Esophagus squamous epithelium (tissue), 5 donors: ENCODE measurements at places on chromosomes 12 and 14.

DNA sequence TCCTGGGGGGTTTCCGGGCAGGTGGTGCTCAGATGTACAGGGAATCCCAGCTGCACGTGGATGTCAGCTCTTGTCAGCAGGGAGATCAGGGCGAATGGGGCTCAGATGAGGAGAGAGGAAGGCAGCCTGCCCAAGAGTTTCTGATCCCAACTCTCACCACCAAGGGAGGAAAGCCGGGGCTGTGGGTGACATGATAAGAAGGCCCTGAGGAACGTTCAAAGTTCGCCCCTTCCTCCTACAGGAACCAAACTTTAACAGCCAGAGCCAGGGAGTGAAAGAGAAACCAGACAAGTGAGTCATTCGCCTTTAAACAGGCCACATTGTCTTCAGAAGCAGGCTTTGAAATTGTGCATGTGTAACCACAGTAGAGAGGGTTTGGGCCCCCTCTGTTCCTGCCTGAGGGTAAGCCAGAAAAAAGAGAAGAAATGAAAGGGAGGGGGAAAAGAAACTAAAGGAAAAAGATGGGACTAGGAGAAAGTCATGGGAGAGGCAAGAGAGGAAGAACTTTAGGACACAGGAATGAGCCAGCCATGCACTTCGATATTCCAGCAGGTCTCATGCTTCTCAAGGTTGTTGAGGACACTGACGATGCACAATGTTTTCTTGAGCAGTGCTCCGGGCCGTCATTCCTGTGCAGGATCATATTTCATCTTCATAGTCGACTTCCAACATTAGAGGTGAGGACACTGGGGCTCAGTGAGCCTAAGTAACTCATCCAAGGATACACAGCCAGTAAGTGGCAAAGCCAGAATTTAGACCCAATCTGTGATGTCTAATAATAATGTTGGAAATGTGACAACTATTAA, 691.4 kb upstream of the TBX3 start:
- DNase-seq = no peak

DNA sequence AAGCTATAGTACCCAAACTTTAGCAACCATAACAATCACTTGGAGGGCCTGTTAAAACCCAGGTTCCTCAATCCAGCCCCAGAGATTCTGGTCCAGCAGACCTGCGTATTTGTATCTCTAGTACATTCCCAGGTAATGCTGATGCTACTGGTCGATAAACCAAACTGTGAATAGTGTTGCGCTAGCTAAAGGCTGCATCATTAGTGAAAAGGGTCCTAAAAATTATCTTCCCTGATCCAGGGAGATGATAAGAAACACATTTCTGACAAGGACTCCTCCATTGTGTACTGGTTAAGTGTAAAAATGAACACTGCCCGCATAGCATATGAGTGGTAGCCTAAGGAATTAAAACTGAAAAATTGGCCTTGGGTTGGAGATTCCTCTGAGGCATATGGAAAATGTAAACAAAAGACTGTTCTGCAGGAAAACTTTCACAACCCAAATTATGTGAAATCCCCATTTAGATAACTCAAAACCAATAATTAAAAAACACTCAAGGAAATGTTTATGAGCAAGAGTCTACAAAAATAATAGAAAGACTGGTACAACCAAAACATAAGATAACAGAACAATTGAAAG, 322.7 kb downstream of the CEP128 start:
- DNase-seq = no peak

- no peak for DNase-seq
These were observed 53.6 kb downstream of the ARF6 start for GRCh38 chr14:49946320-49947141.

DNA sequence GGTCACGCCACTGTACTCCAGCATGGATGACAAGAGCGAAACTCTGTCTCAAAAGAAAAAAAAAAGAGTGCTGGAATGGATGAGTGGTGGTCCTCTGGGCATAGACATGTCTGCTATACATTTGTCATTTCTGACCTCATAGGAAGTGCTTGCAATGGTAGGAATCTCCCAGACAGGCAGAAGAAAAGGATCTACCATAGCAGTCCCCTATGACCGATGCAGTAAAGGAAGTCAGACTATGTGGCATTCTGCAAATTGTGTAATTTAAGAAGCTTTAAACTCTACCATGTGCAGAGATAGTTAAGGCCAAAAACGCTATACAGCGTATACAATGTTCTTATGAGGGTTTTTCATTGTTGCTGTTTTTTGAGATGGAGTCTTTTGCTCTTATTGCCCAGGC, 24.7 kb upstream of the RAP1B start:
- no peak for DNase-seq

DNA sequence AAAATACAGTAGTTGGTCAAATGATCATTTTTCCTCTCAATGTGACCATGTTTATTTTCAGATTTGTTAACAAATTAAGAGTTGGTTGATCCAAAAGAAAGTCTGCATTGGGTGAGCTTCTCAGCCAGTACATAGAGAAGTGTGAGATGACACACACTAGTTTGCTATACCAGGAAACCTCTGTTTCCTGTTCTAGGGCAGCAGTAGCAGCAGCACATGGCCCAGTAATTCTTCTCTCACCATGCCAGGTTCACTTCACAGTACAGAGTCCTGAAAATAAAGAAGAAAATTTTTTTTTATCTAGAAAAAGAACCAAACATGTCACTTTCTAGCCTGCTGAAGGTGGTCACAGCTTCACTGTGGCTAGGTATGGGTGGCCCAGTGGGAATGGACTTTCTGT, 250.2 kb upstream of the OR4E1 start:
- DNase-seq = no peak

GRCh38 chr12:24852420-24852819, 96.5 kb downstream of the BCAT1 start:
- no peak for DNase-seq

DNA sequence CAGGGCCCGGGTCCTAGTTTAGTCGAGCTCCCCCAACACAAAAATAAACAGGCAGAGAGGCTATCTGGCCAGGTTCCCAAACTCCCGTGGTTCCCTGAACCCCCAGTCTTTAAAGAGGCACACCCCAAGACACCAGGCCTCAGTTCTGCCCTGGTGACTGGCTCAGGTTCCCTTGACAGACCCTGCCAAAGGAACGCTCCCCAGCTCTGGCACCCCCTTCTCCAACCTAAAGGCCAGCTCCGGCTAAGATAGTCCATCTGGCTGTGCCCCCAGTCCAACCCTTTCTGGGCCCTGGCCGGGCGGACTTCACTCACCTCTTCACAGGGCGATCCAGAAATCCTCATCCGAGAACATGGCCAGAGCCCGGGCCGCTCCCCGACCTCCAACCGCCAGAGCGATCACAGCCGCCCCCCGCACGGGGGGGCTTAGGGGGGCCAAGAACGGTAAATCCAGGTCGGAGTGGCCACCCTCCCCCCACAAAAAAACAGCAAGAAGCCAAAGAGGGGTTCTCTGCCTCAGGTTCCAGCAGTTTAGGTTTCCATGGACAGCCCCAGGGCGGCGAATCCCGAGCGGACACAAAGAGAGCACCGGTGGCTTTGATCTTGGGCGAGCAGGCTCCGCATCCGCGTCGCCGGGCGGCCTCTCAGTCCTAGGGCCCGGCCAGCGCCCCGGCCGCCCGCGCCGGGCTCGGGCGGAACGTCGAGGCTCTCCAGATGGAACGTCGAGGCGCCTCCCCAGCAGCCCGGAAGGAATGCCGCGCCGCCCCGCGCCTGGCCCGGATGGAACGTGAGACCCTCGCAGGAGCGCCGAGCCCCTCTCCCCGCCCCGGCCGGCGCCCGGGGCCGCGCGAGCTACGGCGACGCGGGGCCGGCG, 1.1 kb downstream of the KMT2D start:
- no peak for DNase-seq

- no peak for DNase-seq
These were observed 79.1 kb upstream of the EGLN3 start for GRCh38 chr14:34029921-34030334.

DNA sequence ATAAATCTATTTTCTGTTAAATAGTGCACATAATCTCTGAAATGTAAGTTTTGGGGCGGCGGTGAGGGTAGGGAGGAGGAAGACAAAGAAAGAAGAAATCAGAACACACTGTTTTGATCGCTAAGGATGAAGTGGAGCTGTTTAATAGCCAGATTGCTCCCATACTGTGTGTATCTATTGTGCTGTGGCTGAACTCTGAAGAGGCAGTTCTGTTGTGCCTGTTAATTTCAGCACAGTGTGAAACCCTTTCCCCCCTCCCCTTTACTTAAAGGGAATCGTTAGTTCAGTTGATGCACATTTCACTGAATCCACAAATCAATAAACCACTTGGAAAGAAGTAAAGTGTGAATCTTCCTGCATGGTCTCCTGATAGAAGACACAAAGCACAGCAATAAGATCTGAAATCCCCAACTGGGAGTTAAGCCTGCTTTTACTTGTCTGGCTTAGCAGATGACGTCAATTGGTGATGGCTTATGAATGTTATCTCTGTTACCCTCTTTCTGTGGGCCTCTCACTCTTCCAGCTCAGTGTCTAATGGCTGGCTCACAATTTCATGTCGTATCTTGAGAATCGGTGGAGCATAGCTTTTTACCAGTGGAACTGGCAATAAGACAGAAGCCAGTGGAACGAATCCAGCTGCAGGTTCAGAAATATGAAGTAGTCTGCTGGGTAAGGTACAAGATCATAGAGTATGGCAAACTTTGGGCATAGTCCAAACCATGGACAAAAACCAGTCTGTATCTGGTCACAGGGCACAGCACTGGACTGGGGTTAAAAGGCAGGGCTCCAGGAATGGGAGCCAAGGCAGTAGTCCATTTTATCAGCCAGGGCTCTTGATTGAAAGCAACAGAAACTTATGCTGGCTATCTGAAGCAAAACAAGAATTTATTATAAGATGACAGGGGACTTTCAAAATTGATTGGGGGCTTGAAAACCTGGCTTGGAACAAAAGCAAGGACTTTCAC, 413.5 kb upstream of the SEL1L start:
- DNase-seq = no peak

- no peak for DNase-seq
These were observed 16.4 kb downstream of the ACVRL1 start for GRCh38 chr12:51923506-51924365.

DNA sequence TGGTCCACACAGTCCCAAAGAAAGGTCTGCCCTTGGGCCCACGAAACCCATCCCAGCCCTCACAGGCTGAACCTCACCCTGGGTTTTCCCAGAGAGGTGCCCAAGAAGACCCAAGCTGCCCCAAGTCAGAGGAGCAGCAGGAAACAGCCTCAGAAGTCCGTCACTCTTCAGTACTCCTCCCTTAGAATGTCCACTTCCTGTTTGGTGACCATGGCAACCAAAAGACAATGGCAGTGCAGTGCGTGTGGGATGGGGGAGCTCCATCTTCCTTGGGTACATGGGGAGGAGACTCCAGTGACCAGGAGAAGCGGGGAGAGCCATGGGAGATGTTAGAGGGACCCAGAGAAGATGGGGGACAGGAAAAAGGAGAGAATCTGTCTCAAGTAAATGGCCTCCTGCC, 11.3 kb downstream of the SELPLG start:
- DNase-seq = no peak

GRCh38 chr12:90393089-90393488, 561.9 kb downstream of the CCER1 start:
- DNase-seq = no peak

- no peak for DNase-seq
These were observed 15.7 kb downstream of the KCNA5 start for GRCh38 chr12:5059358-5059757.

DNA sequence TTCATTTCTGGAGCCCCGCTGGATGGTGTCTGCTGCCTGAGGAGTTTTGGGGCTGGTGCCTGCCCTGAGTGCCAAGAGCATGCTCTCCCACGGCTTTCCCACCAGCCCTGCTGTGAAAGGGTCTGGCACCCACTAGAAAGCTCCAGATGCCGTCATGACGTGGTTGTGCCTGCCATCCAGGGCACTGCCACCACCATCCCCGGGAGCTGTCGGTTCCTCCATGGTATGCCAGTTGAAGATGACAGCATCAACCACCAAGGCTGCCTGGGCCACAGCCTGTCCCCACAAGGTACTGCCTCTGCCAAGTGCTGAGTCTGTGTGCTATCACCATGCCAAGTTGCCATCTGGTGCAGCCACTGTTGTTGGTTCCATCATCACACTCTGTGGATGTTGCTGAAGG, 85.9 kb downstream of the TTC8 start:
- DNase-seq = no peak

GRCh38 chr14:48526307-48526706, 850.9 kb upstream of the MDGA2 start:
- no peak for DNase-seq

DNA sequence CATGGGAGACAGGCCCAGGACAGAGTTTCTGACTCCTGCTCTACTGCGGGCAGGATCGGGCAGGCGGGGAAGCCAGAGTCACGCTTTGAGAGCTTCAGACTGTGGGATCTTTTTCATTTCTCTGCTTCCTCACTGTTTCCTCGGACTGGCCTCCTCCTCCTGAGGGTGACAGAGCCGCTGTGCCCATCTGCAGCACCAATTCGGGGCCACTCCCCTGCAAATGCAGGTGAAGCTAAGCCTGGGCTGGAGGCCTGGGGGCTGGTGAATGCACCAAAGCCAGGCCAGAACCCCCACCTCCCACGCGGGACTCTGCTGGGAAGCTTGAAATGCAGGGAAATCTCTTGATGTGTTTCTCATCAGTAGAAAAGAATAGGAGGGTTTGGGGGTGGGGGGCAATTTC, 77.5 kb downstream of the FOXN3 start:
- no peak for DNase-seq

DNA sequence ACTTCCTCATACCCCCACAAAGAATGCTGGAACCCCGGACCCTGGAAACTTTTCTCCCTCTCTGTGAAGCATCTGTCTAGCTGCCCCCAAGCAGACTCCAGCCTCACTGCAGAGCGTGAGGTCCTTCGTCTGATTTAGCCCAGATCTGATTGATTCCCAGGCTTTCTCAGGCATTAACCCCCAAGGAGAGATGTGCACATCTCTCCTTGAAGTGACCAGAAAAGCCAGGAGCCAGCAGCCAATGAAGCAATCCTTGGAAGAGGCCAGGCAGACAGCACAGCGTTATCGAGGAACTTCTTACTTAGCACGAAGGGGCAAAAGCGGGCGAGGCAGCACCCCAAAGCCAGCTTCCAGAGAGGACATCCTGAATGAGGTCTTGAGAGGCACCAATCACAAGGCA, 100.7 kb downstream of the ZFP36L1 start:
- DNase-seq = no peak

DNA sequence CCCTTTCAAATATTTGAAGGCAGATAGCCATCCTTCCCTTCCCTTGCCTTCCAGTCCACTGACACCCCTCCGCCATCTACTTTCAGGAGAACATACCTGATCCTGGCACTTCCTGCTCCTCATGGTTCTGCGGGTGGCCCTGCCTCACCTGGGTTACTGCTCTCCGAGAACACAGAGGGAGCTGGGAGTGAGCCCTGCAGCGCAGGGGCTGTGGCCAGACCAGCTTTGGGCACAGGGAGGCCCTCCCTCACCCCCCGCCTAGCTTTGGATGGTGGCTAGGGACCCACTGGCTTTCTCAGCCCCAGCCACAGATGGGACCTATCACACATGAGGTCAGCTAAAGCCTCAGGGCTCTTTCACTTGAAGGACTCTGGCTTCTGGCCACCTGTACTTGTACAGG, 12.4 kb downstream of the IQSEC3 start:
- DNase-seq = no peak

DNA sequence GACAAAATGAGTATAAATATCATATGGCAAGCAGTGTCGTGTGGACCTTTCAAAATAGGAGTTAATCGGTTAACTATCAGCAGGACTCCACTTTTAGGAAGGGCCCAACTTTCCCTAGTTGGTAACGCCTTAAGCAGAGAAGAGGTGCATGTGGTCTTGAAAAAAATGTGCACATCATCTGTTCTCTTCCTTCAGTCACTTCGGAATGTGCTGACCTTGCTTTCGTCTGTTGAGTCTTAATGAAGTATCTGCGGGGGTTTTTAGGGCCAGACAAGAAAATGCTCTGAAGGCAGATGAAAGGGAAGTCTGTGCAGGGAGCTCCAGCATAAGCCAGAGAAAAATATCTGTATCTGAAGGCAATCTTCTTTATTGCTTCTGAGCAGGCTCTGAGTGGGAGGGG, 185.2 kb downstream of the AEBP2 start:
- no peak for DNase-seq
